ENCODE measurements at places on chromosomes 4 and X.

GRCh38 chr4:38804654-38805295 is at the start of gene TLR1:
TSS of gene TLR1 (minus strand) at chr4:38804791. CDS start at chr4:38798831, 5,960 bp downstream.
- peak; percentile 27 for DNase-seq

GRCh38 chr4:156970501-156971164 is 966 bp downstream of the PDGFC start:
- peak; percentile 72 for DNase-seq

DNA sequence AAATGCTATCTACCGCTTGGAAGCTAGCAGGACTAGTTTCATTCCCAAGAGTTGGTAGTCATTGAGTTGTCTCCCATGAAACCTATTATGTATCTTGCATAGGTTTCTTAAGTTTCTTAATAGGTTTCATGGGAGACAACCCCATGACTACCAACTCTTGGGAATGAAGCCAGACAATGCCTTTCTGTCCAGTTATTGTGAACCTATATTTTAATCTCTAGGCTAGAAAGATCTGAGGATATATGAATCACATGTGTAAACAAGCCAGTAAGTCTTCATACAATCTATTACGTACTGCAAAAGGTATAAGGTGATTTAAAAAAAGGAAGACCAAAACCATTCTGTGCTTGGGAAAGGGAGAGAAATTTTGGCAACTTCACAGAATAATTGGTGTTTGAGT is 162.6 kb downstream of the INPP4B start:
- DNase-seq: no peak

GRCh38 chr4:15353207-15353606 is 74.6 kb upstream of the C1QTNF7 start:
- no peak for DNase-seq

- no peak for DNase-seq
These were observed 13.7 kb downstream of the DDX60 start for GRCh38 chr4:168304744-168305459.

DNA sequence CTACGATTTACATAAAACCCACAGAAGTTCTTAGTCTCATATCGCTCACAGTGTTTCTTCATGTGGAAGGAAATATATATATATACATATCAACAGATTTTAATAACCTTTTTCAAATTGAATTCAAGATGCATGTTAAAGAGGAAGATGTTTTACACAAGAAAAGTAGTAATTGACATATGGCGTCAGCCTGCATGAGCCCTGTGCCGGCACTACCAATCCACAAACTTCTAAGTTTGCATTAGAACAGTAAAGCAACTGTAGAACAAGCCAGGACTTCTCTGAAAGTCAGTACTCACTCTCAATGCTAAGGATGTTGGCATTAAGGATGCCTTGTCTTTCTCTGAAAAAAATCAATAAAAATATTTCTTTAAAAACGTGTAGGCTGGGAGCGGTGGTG is 441.3 kb upstream of the SMIM31 start:
- peak; percentile 64 for DNase-seq

DNA sequence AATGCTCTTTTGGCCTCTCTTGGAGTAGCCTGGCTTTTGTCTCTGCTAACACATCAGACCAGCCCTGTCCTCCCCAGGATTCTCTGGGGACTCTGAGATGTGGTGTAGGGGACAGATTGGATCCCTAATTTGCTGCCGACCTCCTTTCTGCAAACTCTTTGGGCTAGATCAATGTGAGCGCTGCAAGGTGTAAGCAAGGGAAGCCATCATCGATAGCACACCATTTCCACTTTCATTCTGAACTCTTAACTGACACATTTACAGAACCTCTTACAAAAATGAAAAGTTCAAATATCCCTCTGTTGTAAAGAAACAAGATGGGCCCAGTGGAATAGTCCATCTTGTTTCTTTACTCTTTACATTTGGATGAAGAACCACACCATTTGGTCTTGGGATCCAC is 46.6 kb downstream of the PGRMC2 start:
- DNase-seq: no peak

GRCh38 chrX:114611018-114611619 is 27.2 kb downstream of the HTR2C start:
- DNase-seq: peak; percentile 68

DNA sequence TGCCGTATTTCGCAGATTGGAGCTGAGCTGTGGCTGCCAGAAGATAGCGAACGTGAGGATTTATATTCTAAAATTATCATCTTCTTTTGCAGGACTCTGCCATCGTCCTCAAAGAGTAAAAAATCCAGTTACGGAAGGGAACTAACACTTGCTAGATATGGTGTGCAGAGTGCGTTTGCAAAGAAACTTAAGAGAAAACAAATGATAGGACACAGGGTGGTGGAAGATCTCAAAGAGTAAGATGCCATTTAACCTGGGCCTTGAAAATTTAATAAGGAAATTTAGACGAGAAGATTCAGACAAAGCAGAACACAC is 566 bp downstream of the LARP7 start:
- no peak for DNase-seq
